ENCODE measurements at places on chromosomes 4 and X.

- peak; percentile 21 for DNase-seq
These were observed at the start of gene NBDY for GRCh38 chrX:56729152-56729850. NBDY (plus strand) TSS chrX:56729243; CDS start chrX:56729354, 111 bp downstream.

- DNase-seq = no peak
These were observed 173.7 kb upstream of the GALNTL6 start for GRCh38 chr4:171639540-171639939.

- no peak for DNase-seq
These were observed 418.4 kb downstream of the GASK1B start for GRCh38 chr4:157754410-157754809.

- no peak for DNase-seq
These were observed 149.3 kb upstream of the RBPJ start for GRCh38 chr4:26171501-26171900.

DNA sequence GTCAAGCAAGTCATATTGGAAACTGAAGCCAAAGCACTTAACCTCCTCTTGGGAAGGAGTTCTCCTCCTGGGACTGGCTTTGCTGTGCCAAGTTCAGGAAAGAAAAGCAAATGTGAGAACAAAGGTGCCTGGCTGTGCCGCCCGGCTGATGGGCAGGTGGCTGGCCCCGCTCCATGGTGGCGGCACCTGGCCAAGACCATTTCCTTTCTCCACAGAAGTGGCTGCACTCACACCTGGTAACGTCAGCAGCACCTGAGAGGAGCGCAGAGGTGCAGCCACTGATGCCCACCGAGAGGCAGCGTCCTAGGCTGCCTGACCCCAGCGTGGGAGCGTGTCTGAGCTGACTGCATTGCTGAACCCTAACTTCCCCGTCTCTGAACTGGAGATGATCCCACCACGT lies 54.3 kb downstream of the DCTD start:
- DNase-seq = no peak

DNA sequence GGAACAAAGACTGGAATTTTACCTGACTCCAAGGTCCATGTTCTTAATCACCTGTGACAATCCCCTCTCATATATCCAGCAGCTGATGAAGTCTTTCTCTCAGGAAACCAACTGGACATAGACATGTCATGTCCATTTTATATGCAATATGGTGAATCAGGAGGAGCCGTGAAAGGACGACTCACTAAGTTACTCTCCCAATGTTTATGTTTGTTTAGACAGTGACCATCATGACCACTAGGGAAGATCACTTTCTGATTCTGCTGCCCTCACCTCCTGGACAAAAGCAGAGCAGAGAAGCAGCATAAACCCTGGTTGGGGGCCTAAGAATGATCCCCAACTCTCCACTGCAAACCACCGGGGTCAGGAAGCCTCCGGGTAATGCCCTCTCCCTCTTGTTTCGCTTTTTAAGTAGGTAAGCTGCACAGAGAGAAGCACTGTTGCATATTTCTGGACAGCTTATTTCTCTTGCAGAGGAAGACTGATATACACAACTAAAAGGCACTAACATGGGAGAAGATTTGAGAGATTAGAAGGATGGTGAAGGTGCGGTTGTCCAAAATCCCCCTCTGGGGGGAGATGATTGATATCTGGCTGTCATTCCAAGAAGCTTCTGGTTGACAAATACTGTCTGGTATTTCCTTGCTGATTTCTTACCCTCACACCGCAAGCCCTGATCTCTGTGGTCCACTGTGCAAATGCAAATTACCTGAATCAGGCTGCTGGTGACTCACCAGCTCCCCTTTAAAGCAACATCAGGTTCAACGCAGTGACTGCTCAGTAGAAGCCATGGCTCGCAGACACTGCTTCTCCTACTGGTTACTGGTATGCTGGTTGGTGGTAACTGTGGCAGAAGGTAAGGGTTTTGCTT lies at the start of gene ODAPH:
Gene ODAPH (plus strand): TSS at position 773 of the 871 bp plus-strand sequence. CDS start 17 bp downstream, at position 790.
- DNase-seq = no peak

GRCh38 chrX:56503941-56504673 lies 59.3 kb upstream of the UBQLN2 start:
- DNase-seq = no peak

DNA sequence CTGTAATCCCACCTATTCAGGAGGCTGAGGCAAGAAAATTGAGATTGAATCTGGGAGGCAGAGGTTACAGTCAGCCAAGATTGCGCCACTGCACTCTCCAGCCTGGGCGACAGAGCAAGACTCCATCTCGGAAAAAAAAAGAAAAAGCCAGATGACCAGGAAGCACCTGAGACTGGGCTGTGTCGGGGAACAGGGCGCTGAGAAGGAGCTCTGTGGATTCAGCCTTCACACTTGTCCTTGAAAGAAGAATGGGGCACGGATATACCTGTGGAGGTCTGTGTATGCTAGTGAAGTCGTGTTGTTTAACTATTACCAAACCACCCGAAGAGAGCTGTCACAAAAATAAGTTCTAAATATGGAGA lies 39.3 kb upstream of the TADA2B start:
- DNase-seq = no peak

DNA sequence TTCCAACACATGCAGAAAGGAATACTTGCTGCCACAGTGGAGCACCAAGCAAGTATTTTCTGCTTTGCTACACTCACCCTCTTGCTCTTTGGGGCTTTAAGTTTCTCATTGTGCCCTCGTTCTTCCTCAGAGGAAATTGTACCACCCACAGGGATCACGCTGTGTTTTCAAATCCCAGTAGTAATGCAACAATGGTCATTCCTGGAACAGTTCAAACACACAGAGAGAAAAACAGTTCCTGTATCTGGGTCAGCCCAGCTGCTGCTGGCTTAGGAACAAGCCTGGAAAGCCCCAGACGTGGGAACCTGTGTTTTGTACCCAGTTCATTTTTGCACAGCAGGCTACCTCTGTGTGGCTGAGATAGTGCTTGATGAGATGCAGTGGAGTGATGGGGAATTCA lies 907.8 kb downstream of the STPG2 start:
- DNase-seq = no peak

- peak; percentile 1 for DNase-seq
These were observed 33.9 kb downstream of the KLHL15 start for GRCh38 chrX:23993012-23993633.

- no peak for DNase-seq
These were observed 315.0 kb upstream of the NR3C2 start for GRCh38 chr4:148757171-148757570.

GRCh38 chr4:94959307-94959706 lies 201.6 kb downstream of the BMPR1B start:
- no peak for DNase-seq
